H9 (cell line): ENCODE measurements at places on chromosomes 3 and 15. TPM values are rescaled to one million over a fixed set of nuclear protein-coding genes. Genes with fewer than 3 reads are reported as not detected.

The RTP4 gene
- total RNA-seq: not detected in 2 replicates

The NAALADL2 gene
- total RNA-seq: 0.86 and 1.6 TPM in 2 replicates

The HRH1 gene
- total RNA-seq: 0.31 and 0.74 TPM in 2 replicates

The MYZAP gene
- 0.63 and 0.72 TPM in 2 replicates for total RNA-seq

The KNL1 gene
- 16.8 and 19.7 TPM in 2 replicates for total RNA-seq

The ANKUB1 gene
- not detected in 2 replicates for total RNA-seq

The ADAMTS17 gene
- total RNA-seq: 2.6 and 2.9 TPM in 2 replicates

The FSIP1 gene
- 0.64 and 0.96 TPM in 2 replicates for total RNA-seq

The FBXL22 gene
- 0.48 and 0.52 TPM in 2 replicates for total RNA-seq

The TRPM1 gene
- total RNA-seq: not detected in 2 replicates

The ANKDD1A gene
- 3.7 TPM in 2 replicates for total RNA-seq

The LRRIQ4 gene
- 0.26 TPM in 1 of 2 replicates, not detected in the other for total RNA-seq

The SLC22A14 gene
- not detected in 2 replicates for total RNA-seq

The PLA2G4B gene
- total RNA-seq: 3.7 and 6.3 TPM in 2 replicates

The CSPG4 gene
- total RNA-seq: 2.0 and 2.1 TPM in 2 replicates

The GREM1 gene
- total RNA-seq: 1.0 and 1.1 TPM in 2 replicates

The GOLGA8N gene
- 0.50 and 0.57 TPM in 2 replicates for total RNA-seq

The C3orf18 gene
- total RNA-seq: 5.5 and 7.1 TPM in 2 replicates

The TFDP2 gene
- 76.0 and 81.9 TPM in 2 replicates for total RNA-seq

The LRTM1 gene
- total RNA-seq: not detected in 2 replicates
